NCI-H1436 treated with DMSO at 0.1 percent for 48 hours (cell line): ENCODE measurements at places on chromosomes 13 and 19.

DNA sequence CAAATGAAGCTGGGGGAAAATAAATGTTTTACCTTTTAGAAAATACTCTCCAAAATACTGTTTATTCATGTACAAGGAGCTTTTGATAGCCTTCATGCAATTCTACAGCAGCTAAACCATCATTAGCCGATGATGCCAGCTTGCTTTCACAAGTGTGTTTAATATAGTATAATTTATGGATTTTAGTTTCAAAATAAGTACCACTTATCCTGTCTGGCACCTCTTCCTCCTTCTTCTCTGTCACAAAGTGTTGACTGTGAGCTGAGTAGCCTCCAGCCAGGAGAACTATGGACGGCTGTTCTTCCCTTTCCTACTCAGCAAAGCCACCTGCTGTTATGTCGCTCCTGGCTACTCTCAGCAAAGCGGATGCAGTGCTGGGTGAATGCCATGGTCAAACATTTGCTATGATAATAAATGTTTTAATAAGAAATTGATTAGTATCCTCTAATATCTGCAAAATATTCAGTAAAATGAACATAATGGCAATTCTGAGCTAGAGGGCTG is 238.2 kb downstream of the LIG4 start:
- DNase-seq: no peak

DNA sequence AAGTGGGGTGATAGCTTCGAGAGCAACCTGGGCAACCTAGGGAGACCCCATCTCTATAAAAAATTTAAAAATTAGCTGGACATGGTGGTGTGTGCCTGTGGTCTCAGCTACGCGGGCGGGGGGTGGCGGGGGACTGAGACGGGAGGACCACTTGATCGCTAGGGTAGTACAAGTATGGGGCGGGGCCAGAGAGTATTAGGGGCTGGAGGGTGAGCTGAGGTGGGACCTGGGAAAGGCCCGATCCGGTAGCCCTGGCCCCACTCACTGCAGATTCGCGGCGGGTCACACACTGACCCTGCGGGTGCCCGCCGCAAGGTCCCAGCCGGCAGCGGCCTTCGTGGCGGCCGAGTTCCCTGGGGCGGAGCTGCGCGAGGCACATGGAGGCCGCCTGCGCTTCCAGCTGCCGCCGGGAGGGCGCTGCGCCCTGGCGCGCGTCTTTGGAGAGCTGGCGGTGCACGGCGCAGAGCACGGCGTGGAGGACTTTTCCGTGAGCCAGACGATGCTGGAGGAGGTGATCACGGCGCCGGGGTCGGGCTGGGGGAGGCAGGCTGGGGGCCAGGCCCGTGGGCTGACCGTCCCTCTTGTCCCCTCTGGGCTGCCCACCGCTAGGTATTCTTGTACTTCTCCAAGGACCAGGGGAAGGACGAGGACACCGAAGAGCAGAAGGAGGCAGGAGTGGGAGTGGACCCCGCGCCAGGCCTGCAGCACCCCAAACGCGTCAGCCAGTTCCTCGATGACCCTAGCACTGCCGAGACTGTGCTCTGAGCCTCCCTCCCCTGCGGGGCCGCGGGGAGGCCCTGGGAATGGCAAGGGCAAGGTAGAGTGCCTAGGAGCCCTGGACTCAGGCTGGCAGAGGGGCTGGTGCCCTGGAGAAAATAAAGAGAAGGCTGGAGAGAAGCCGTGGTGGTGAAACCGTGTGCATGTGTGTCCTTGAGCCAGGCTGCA is 2.0 kb upstream of the ARHGAP45 start:
- DNase-seq: no peak

DNA sequence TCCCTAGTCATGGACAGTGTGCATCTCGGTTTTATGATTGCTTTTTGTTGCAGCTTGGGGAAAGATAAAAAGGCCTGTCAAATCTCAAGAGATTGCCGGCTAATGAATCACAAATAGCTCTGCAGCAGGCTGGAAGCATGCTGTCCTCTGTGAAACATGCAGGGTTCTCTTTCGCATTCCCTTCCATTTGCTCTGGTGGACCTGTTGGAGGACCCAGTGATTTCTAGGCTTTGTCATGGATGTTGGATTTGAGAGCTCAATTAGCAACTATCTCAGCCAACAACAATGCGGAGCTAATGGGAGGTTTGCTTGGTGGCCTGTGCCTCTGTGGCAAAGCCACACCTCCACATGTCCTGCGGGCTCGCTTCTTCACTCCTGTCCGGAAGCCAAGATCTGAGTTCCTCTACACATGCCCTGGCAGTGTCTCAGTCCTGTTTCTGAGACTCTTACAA is 418.1 kb upstream of the ARGLU1 start:
- DNase-seq: no peak

DNA sequence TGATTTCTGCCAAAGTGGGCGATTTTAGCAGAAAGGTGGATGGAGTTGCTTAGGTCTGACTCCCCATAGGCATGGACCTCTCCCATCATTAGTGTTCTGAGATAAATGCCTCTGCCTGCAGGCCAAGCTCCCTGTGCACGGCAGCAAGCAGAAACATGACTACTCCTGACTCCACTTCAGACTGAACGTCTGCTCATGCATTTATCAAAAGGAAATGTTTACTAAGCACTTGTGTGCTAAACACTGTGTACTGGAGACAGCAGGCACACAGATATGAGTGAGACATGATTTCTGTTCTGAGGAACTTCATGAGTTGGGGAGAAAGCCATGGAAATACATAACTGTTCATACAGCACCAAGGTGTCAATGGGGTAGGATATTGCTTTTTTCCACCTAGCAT is 149.6 kb downstream of the MIPEP start:
- DNase-seq: no peak

GRCh38 chr19:48698046-48698445 is 2.3 kb downstream of the FUT2 start:
- DNase-seq: no peak

- no peak for DNase-seq
Measured at GRCh38 chr13:34265046-34265679, 447.2 kb downstream of the RFC3 start.

GRCh38 chr19:50705422-50706019 is 14.1 kb downstream of the SHANK1 start:
- no peak for DNase-seq

- DNase-seq: no peak
Measured at GRCh38 chr19:52923778-52924593, 758 bp upstream of the ZNF888 start.

GRCh38 chr13:110214637-110215036 is 92.3 kb downstream of the COL4A1 start:
- DNase-seq: no peak

DNA sequence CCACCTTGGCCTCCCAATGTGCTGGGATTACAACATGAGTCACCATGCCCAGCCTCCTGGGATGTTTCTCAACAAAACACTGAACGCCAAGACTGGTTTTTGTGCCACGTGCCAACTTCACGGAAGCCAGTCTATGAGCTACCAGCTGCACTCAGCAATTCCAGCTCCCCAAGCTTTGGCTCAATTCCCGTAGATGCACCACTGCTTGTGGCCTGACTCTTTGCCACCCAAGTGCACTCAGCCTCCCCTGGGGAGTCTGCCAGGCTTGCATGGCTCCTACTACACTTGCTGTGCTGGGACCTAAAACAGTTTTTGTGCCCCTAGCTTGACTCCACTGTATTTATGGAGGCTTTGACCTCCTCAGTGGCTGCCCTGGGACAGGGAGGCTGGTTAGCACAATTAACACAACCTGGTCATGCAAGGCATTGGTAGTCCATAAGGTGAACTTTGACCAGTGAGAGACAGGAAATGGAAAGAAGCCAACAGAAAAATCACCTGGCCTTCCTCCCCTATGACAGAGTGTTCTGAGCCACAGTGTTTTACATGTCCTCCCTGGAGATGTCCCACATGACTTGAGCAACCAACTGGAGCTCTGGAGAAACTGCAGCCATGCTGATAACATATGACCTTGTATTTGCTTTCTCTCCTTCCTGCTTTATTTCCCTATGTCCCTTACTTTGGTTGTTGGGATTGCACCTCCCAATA is 1173.1 kb downstream of the UQCRFS1 start:
- no peak for DNase-seq

DNA sequence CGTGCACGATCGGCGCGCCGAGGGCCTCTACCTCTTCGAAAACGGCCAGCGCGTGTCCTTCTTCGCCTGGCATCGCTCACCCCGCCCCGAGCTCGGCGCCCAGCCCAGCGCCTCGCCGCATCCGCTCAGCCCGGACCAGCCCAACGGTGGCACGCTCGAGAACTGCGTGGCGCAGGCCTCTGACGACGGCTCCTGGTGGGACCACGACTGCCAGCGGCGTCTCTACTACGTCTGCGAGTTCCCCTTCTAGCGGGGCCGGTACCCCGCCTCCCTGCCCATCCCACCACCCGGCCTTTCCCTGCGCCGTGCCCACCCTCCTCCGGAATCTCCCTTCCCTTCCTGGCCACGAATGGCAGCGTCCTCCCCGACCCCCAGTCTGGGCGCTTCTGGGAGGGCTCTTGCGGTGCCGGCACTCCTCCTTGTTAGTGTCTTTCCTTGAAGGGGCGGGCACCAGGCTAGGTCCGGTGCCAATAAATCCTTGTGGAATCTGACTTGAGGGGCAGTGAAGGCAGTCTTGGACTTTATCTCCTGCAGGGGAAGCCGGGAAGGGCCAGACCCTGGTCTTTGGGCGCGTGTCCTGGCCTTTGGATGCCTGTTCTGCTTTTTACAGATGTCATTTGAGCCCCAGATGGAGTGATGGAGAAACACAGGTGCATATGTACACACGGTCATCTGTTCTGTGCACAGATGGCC is 2.2 kb downstream of the CLEC11A start:
- DNase-seq: no peak

- no peak for DNase-seq
Measured at GRCh38 chr19:42427313-42427712, at the start of gene LIPE. Gene LIPE, minus strand, starts transcription at chr19:42427388. Its CDS starts 239 bp downstream, at chr19:42427149.

- no peak for DNase-seq
Measured at GRCh38 chr13:73544175-73544574, 485.4 kb downstream of the KLF5 start.

GRCh38 chr13:95301968-95302393 is 730 bp upstream of the ABCC4 start:
- no peak for DNase-seq

- DNase-seq: no peak
Measured at GRCh38 chr19:55090564-55090963, 14.9 kb downstream of the EPS8L1 start.

DNA sequence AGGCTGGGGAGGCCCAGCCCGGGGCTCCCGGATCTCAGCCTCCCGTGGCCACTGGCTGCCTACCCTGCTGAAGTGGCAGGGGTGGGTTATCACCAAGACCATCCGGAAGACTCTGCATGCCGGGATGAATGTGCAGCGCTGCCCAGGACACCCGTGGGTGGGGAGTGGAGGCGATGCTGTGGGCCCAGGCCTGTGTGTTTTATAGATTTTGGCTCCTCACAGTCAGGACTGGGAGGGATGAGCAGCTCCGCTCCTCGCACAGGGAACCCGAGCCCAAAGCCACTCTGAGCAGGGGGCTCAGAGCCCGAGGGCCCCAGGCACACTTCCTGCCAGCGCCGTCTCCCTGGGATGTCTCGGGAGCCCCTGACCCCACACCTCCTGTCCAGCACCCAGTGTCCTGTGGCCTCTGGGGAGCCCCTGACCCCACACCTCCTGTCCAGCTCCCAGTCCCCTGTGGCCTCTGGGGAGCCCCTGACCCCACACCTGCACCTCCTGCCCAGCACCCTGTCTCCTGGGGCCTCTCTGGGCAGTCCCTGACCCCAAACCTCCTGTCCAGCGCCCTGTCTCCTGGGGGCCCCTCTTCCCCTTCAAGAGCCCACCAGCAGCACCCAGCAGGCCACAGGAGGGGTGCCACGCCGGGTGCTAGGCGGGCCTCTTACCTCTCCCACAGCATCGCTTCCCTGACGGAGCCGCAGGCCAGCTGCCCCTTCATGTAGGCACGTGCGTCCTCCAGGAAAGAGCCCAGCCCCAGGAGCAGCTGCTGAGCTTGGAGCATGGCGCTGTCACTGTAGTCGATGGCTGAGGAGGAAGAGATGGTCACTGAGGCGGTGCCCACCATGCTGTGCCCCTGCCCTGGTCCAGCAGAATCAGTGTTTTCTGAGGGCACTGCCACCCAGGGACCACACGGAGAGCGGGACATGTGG is 31.4 kb downstream of the NAXD start:
- no peak for DNase-seq

- no peak for DNase-seq
Measured at GRCh38 chr19:13997631-13997962, 8.5 kb downstream of the RFX1 start.

DNA sequence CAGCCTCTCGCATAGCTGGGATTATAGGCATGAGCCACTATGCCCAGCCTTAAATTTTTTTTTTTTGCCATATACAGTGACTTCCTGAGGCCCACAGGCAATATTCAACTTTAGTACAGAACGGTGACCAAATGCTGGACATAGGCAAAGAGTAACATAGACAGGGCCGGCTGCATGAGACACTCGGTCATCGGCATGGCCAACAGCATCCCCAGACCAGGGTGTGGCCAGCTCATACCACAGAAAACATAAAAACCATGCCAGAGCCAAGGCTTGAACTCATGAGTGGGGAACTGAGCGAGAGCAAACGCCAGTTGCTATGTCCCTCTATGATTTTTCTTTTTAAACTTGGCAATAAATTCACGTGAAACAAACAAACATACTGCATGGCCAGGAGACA is 17.0 kb downstream of the KANK2 start:
- no peak for DNase-seq

DNA sequence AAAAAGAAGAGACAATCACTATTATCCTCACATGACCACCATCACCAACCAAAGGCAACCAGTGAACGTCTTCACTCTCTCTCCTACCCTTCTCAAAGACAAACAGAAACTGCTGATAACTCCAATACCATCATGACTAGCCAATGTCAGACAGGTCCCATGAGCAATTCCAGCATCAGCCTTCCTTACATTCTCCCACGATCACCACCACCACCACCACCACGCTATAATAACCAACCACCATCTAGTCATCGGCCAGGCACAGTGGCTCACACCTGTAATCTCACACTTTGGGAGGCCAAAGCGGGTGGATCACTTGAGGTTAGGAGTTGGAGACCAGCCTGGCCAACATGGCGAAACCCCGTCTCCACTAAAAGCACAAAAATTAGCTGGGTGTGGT is 3.9 kb downstream of the MYO1F start:
- DNase-seq: no peak
